Activated T-cell treated with anti-CD3 and anti-CD28 coated beads for 4 hours (primary cell): ENCODE measurements at places on chromosomes 3 and 15.

- no peak for DNase-seq
These were observed 540.6 kb downstream of the NLGN1 start for GRCh38 chr3:173938159-173938558.

- DNase-seq = no peak
These were observed 12.3 kb upstream of the FETUB start for GRCh38 chr3:186627852-186628414.

- DNase-seq = no peak
These were observed 46.5 kb downstream of the RPN1 start for GRCh38 chr3:128603811-128604775.

DNA sequence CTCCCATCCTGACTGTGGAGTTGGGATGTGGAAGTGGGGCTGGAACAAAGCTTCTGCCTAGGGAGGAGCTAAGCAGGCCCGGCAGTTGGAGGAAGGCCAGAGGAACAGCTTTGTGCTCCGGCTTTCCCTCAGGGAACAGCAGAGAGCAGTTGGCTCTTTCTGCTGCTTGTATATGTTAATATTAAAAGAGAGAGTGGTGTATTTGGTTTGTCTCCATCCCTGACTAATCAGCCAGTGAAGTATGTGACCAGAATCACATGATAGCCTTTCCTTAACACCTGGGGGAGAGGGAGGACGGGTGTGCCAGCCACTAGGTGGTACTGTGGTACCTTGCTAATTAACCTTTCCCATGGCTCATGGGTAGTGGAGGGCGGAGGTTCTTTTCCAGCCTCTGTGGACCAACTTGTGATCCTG, 10.0 kb downstream of the EIF2B5 start:
- DNase-seq = no peak
